ENCODE measurements at places on chromosomes 4 and X.

- no peak for DNase-seq
Observed at GRCh38 chrX:54193085-54193821, 10.2 kb upstream of the FAM120C start.

DNA sequence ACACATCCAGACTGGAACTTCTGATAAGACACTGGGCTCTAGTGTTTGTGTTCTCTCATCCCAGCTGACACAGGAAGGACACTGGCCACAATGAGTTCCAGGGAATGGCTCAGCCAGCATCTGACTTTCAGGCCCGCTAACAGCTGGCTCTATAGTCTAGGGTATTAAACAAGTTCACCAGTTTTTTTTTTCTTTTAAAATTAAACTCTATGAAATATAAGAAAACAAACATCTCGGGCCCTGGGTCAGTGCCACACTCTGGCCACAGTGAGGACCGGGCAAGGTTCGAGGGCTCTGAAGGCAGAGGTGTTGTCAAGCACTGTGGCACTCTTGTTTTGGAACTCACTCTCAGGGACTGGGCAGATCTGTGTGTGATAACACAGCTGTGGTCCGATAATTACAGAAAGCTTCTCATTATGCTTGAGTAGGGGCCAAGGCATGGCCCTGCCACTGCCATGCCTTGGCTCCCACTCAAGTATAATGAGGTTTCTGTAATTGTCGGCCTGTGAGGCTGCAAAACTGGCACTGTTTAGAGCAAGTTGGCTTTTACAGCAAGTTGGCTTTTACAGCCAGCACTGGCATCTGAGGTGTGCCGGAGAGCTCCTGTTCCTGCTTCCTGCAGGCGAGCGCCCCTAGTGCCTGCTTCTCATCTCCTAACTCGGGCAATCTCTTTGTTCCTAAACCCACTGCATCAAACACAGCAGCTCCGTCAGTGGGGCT lies 62.8 kb downstream of the PPP1R2C start:
- DNase-seq, result peak; percentile 8

- no peak for DNase-seq
Observed at GRCh38 chr4:139458543-139458942, 4.6 kb downstream of the RAB33B start.

GRCh38 chr4:121728798-121729226 lies 32.0 kb upstream of the ANXA5 start:
- DNase-seq, result no peak

DNA sequence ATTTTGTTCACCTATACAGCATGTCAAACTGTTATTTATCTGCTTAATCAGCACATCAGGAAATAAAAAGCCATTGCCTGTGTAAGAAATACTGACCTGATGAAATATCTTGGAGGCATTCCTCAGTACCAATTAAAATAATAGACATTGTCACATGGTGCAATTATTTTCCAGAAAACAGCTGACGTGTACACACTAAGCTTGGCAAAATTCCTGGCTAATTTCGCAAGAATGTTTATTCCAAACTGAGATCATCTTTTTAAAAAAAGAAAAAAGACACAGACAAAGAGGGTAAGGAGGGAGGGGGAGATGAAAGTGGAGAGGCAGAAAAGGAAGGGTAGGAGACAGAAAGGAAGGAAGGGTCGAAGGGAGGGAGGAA lies 61.9 kb upstream of the NFKB1 start:
- DNase-seq, result no peak

- no peak for DNase-seq
Observed at GRCh38 chrX:23287191-23287725, 47.4 kb upstream of the PTCHD1 start.

GRCh38 chr4:52911684-52912294 lies 49.7 kb downstream of the RASL11B start:
- DNase-seq, result peak; percentile 34

GRCh38 chr4:1204828-1205585 lies 32.6 kb upstream of the SPON2 start:
- DNase-seq, result no peak

- no peak for DNase-seq
Observed at GRCh38 chrX:137930533-137930932, 364.6 kb downstream of the ZIC3 start.

DNA sequence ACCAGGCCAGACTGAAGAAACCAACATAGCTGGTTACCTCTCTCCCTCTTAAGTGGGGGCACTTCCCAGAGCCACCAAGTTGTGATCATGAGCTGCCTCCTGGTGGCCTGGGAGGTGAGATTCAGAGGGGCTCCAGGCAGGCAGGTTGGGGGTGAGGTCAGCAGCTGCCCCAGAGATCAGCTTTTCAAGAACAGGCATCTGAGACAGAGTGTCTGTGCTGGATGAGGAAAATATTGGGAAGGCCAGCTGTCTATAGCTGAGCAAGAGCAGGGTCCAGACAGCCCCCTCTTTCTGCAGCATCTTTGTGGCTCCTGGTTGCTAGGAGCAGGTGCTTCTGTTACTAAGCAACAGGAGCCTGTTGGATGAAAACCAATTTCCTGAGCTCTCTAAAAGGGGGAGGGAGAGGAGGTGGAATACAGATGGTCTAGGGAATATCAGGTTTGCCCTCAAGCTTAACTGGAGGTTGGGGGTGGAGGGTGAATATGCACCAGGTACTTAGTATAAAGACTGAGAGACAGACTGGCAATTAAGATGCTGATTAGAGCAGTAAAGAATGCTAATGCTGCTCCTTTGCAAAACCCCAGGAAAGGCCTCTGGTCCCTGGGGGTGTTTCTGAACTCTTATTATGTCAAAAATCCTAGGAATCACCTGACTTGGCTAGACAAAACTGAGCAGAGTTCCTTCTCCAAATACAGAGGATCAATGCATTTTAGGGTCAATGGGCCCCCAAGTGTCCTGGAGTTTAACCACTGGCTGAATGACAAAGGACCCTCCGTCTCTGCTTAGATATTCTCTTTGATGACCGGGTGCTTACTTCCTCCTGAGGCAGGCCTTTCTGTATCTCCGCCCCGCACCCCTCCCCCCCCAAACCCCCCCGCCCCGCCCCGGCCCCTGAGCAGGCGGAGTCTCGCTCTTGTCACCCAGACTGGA lies 21.4 kb downstream of the ZCCHC13 start:
- no peak for DNase-seq

DNA sequence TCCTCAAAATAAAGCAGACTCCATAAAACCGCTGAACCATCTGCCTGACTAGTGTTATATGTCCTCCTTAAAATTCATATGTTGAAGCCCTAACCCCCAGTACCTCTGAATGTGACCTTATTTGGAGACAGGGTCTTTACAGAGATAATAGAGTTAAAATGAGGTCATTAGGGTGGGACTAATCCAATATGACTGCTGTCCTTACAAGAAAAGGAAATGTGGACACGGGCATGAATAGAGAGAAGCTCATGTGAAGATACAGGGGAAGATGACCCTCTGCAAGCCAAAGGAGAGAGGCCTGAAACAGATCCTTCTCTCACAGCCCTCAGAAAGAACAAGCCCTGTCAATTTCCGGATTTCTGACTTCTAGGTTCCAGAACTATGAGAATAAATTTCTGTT lies 82.0 kb upstream of the KLHL13 start:
- no peak for DNase-seq

All from activated T-helper 2 cell treated with anti-CD3 and anti-CD28 coated beads, Interferon-gamma antibody, Interleukin-2, Interleukin-4, amounts not matched to agents 10 μg/mL and 5 μg/mL and 100 μg/mL, durations not matched to agents 14 hours and 24 hours and 36 hours (primary cell).